ENCODE measurements at places on chromosomes 7 and 10.

DNA sequence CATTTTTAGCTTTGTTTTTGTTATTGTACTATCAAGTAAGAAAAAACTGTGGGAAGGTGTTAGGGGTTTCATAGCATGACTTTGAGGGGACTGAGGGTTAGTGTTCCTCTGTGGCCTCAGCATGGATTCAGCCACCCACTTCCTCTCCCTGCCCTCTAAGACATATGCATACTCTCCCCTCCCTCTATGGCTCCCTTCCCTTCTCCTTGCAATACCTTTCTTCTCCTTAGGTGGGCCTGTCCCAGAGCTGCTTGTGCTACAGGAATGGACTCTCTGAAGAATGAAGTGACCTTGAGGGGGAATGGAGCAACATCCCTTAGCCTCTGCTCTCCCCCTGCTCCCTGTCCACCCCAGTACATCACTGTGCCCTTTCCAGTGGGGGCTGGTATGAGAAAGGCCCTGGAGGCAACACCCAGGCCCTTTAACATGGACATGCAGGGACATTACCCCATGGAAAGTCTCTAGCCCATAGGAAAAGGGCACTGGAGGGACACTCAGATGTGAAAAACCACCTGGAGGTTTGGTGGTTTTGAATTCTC, 22.4 kb downstream of the CDH23 start:
- DNase-seq: no peak

GRCh38 chr10:83691791-83692596, 447.3 kb upstream of the GHITM start:
- no peak for DNase-seq

DNA sequence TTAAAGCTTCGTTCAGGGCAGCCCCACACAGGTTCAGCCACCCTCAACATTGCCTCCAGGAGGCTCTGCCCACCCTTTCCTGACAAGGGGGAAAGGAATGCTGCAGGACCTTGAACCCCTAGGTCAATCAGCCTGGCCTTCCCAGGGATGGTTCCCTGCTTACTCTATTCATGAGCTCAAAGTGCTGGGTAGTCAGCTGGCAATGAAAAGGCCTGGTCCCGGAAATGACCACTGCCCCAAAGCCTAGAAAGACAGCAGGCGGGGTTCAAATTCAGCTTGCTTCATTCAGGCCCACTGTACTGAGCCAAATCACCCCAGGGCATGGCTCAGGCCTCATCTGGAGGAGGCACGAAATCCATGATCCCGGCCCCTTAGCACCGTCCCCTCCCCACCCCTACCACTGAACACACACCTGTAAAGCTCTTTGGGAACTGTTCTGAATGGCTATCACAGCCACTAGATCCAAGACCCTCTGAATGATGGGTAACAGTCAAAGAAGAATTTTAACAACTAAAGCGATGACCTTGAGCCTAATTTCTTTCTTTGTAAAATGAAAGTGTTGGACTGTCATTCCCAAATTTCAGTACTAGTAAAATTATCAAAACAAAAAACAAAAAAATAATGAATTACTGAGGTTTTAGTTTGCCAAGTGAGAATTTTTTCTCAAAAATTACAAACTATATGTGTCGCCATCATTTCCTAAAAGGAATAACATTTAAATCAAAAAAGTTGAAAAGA, 1.0 kb downstream of the URGCP start:
- DNase-seq: no peak

DNA sequence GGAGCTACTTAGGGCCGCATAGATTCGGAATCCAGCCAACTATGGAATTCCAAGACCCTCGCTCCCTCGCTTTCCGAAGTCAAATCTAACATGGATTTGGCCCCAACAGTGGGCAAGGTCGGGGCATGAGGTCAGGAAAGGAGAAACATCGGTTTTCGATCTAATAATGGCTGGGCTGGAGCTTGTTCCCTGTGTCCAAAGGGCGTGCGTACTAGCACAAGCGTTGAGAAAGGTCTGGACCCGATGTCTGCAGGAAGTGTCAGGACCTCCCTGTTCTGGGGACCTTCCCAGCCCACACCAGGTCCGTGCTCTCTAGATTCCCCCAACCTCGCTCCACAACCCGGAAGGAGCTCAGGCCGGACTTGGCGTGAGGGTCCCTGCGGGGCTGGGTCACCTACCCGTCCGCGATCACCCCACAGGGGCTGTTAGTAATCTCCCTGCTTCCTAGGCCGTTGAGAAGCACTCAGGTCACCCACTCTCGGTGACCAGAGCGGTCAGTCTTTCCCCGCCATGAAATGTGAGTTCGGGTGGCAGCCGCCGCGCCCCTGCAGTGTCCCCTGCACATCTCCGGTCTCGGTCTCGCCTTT, 4.8 kb downstream of the FEZF1 start:
- no peak for DNase-seq

All from MV-4-11 (cell line).